Kidney epithelial cell (primary cell): ENCODE measurements at places on chromosomes 12 and 14. TPM values are rescaled to one million over a fixed set of nuclear protein-coding genes. Genes with fewer than 3 reads are reported as not detected.

Gene MARK3
- 64.4 and 74.1 TPM in 2 replicates for total RNA-seq

Gene ADAMTS20
- 0.33 TPM in 1 of 2 replicates, not detected in the other for total RNA-seq

Gene C12orf54
- not detected in 2 replicates for total RNA-seq

Gene TAS2R50
- total RNA-seq, result 0.41 and 0.96 TPM in 2 replicates

Gene NPAS3
- 1.2 and 2.0 TPM in 2 replicates for total RNA-seq

Gene KRT73
- total RNA-seq, result not detected in 2 replicates

Gene LRP1-AS
- not detected in 2 replicates for total RNA-seq

Gene AKAP5
- total RNA-seq, result 1.2 and 1.5 TPM in 2 replicates

Gene SLC10A1
- total RNA-seq, result not detected in 2 replicates

Gene CDC42BPB
- 147 and 167 TPM in 2 replicates for total RNA-seq

Gene SART3
- 40.3 and 56.0 TPM in 2 replicates for total RNA-seq

Gene RPGRIP1
- total RNA-seq, result not detected in 2 replicates

Gene CDK4
- 257 and 298 TPM in 2 replicates for total RNA-seq

Gene SPTB
- total RNA-seq, result 0.21 and 0.54 TPM in 2 replicates

Gene TNFAIP2
- total RNA-seq, result 152 and 154 TPM in 2 replicates
